CD14-positive monocyte (primary cell): ENCODE measurements at places on chromosomes 7 and 10.

DNA sequence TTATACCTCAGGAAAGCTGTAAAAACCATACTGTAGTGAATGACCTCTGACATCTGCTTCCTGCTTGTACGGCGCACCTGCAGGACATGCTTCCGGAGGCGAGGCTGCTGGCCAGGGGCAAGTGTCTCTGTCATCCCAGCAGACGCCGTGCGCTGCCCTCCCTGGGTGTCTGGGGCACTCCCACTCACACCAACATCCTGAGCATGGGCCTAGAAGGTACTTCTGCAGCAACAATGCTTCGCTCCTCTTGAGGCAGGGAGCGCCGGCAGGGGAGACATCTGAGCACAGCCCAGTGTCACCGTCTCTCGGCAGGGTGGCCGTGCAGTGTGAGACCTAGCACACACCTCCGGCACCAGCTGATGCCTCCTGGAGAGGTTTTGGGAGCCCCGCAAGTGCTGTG, 269.2 kb downstream of the MAD1L1 start:
- DNase-seq, result no peak

- no peak for DNase-seq
Measured at GRCh38 chr10:122974543-122975064, 5.6 kb upstream of the PSTK start.

- no peak for DNase-seq
Measured at GRCh38 chr10:30111340-30112022, 52.1 kb upstream of the JCAD start.

DNA sequence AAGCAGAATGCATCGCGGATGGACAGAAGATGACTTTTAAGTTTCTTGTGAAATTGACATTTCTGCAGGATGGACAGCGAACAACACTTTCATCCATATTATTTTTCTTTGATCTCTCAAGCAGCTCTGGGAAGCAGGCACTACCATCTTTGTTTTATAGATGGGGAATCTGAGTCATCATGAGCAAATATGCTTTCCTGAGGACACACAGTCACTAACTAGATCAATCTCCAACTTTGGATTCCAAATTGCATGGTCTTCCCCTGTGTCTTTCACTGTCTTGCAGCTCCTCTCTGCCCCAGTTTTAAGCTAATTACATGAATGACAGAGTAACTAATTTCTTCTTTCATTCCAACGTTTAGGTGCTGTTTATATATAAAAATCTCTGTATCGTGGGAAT, 201.5 kb downstream of the ADAM12 start:
- no peak for DNase-seq

DNA sequence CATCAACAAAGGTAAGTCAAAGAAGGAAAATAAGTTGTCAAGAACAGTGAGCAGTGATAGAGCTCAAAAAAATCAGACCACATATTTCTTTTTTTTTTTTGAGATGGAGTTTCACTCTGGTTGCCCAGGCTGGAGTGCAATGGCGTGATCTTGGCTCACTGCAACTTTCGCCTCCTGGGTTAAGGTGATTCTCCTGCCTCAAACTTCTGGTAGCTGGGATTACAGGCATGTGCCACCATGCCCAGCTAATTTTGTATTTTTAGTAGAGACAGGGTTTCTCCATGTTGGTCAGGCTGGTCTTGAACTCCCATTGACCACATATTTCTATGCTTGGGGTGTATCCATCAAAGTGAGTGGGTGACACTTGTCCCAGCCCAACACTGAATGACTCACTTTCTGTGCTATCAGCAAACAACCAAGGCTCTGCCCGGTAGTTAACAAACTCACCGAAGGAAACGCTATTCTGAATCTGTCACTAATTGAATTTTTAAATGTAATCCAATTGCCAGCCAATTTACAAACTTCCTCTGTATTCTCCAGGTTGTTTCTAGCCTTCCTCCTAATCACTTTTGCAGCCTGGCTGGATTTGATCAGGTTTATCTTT, 19.6 kb upstream of the SMNDC1 start:
- no peak for DNase-seq

DNA sequence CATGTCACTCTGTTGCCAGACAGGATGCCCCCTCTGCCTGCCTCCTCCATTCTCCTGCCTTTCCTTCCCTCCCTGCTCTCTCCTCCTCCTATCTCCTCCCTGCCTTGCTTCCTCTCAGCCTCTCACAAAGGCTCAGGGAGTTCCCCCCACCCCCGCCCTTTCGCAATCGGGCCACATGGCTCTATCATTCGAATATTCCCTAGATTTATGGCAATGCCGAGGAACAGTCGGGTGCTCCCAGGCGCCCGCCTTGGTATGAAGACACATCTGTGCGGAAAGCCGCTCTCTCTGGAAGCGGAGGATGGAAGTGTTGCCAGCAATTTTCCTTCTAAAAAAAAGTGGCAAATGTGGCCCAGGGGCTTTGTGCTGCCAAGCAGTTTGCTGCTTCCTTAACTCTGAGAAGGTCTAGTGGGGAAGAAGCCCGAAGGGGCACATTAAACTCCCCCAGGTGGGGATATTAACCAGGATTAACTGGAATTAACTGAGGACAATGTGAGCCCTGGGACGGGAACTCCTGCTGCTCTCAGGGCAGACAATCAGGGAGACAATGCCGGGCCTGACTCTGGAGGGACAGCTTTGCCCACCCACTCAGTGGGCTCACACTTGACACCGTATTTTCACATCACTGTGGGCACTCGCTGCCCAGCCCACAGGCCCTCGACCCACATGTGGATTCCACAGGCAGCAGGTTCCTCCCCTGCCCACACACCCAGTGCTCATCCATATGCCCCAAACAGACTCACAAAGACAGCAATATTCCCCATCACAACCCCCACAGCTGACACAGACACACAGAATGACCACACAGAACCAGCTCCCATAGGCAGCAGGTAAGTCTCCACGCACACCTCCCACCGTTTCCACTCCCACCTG, 88.4 kb upstream of the SMNDC1 start:
- peak; percentile 54 for DNase-seq

DNA sequence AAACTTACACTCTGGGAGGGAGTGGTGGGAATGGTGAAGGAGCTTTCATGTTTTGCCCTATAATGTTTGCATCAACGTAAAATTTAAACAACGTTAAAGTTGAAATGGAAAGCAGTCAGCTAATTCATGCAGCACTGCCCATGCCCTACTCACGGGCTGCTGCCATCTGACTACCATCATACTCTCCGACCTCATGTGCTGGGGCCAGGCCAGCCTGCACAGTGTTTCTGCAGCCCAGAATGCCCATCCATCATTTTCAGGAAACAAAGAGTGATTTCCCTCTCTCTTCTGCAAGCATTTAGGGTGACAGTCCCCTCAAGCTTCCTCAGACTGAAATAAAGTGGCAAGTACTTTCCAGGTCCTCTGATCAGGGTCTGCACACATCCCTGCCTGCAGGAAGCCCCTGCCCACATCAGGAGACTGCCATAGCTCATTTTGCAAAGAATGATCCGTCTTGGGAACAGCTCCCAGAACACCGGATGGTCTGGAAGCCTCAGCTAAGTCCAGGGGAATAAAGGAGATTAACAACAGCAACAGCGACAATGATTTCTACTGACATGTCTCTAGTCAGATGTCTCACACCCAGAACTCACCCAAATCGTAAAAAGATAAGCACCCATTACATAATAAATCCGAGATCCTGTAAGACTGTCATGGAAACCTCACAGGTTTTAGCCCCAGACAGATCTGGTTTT, 40.3 kb downstream of the ARHGAP22 start:
- no peak for DNase-seq

GRCh38 chr7:77184463-77184862, 15.2 kb downstream of the FGL2 start:
- no peak for DNase-seq

DNA sequence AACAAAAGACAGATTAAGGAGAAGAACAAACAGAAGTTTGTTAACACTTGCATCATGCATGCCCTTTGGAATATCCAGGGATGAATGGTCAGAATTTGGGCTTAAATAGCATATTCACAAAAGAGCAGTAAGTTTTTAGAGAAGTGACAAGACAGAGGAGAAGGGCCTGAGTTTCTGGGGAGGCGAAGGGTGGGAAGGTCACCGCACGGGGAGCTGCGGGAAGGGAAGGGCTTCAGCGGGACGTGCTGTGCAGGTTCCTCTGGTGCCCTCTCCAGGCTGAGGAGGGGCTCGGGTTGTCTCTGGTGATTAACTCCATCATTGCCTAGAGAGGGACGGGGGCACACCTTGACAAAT, 10.4 kb upstream of the ZNF22 start:
- DNase-seq, result no peak

- no peak for DNase-seq
Measured at GRCh38 chr7:140610204-140611165, 30.1 kb downstream of the DENND2A start.

- DNase-seq, result no peak
Measured at GRCh38 chr10:118939211-118940007, 90.1 kb upstream of the NANOS1 start.

- no peak for DNase-seq
Measured at GRCh38 chr7:157458254-157458633, 121.4 kb downstream of the DNAJB6 start.

DNA sequence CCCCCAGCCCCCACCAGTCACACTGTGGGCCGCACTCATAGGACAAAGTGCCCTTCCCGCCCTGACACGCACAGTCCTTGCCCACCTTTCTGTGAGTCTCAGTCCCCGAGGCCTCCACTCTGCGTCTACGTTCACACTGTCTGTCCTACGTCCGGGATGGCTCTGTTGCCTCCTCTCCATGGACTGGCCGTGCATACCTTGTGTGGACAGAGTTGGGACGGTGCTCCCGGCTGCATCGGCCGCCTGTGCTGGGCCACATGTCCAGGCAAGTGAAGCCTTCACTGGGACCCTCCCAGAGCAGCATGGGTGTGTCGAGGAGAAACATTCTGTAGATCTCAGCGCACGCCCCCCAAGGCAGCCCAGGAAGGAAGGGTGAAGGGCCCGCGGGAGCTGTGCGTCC, 239.0 kb downstream of the MGMT start:
- DNase-seq, result no peak

GRCh38 chr7:28243861-28244260, 63.3 kb upstream of the JAZF1 start:
- DNase-seq, result no peak

DNA sequence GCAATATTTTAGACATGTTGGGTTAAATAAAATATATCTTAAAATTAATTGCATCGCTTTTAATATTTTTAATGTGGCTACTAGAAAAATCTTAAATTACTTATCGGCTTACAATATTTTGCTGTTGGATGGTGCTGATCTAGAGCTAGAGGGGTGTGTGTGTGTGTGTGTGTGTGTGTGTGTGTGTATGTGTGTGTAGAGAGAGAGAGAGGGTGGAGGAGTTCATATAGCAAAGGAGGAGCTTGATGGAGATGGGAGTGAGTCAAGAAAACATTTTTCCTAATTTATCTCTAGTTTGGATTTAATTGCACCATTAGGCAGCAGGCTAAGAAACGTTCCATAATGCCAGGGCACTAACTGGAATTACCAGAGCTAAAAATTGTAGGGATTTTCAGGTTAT, 10.4 kb upstream of the SLC25A13 start:
- DNase-seq, result no peak

DNA sequence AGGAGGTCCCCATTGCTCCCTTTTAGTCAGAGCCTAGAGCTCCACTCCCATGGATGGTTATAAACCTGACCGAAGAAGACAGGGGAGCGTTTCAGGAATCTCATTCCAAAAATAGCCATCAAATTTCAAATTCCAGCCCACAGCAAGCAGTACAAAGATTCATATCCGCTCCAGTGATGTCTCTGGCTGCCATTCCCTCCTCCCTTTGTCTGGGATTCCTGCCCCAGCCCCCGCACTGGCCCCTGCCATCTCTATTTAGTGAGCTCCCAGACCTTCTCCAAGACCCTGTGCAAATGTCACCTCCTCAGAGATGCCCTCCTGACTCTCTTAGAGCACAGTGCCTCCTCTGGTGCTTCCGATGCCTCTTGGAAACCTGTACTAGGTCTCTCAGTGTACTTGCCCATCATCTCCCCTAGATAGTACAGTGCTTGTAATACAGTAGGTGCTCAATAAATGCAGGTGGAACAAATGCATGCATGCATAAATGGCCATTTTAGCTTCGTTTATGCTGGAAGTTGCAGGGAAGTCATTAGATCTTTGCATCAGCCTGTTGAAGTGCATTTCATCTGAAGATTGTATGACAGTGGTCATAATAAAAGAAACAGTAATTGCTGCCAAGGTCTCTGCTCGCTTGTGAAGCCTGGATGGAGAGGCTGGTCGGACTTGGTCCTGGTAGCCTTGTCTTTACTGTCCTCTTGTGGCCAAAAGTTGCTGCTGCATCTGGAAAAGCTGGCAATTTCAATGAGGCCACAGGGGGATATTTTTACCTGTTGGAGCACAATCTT, 32.0 kb upstream of the HABP2 start:
- peak; percentile 17 for DNase-seq

- no peak for DNase-seq
Measured at GRCh38 chr10:22309180-22310000, 6.8 kb upstream of the COMMD3 start.

GRCh38 chr7:155203059-155203881, 94.4 kb upstream of the INSIG1 start:
- no peak for DNase-seq

DNA sequence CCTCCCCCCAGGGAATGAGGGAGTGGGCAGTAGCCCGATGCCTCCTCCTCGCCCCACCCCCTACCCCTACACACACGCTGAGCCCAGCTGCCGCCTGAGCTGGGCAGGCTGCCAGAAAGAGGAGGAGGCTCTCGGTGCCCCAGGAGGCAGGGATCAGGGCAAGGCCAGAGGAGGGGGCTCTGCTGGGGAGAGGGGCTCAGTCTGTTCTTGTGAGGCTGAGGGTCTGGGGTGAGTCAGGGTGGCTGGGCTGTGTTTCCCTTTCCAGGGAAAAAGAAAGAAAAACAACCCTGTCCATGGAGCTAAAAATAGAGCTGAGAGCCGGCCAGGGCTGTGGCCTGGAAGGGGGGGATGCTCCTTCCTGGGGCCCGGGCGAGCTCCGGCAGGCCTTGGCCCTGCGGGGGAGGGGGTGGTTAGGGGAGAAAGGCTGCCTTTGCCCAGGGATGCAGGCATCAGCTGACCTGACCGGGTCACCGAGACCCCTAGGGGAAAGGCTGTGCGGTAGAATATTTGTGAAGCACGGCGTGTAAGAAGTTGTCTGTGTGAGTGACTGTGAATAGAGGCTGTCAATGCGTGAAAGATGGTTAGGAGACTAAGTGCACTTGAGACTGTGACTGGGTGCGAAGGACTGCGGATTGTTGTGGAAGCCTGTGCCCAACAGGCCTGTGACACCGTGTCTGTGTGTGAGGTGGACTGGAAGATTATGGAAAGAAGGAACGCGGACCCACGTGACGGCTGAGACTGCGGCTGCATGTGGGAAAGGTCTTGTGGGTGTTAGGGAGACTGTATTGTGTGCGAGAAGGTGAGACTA, 1.2 kb upstream of the LZTS2 start:
- peak; percentile 36 for DNase-seq
